NCI-H1048 (cell line): ENCODE measurements at places on chromosomes 7 and 10.

DNA sequence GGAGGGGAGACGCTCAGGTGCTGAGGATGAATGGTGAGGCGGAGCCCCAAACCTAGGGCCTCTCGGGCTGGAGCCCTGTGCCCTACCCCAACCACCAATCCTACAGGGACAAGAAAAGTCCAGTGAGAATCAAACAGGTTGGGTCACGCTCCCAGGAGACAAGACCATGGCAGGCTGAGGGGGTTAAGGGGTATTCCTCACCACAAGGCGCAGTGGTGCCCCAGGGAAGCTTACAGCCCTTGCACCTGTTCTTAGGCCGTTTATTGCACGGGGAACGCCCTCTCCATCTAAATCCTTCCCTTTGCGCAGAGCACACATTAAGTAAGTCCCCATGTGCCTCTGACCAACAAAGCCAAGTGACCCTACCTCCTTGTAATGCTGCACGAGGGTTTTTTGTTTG is 3.5 kb downstream of the FZD9 start:
- no peak for DNase-seq

DNA sequence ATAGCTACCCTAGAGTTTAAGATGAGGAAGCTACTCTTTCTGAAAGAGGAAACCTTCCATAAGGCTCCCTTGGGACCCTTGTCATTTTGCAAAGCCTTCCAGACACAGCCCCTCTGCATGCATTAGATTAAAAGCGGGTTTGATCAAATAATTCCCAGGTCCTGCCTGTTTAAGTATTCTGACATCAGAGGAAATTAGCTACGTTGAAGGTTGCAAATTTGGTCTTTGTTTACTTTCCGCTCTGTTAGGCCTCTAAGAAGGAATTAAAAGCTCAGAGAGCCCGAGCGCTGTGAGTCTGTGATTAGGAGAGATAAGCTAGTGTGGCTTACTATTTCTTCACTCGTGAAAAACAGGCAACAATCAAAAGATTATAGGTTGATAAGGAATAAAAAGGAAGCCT is 1.4 kb upstream of the THSD7A start:
- DNase-seq, result no peak

DNA sequence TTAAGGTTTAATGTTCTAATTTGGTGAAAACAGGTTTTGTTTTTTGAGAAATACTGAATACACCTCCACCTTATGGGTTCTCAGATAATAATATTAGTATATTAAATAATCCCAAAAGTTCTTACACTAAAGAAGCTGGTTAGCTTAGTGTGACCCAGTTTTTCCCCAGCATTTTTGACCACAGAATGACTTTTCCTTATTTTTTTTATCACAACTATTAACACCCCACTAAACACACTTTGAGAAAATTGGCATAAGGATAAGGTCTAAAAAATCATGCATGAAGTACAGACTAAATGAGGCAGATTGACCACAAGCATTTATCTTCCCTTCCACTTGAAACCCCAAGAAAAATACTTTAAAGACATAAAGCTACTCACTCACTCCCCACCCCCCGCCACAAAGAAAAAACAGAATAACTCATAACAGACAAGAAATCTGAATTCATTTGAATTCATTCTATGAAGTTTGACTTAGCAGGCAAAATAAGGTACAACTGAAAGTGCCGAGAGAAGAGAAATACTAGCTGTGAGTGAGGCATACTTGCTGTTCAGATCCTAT is 49.7 kb upstream of the WNT16 start:
- DNase-seq, result no peak

DNA sequence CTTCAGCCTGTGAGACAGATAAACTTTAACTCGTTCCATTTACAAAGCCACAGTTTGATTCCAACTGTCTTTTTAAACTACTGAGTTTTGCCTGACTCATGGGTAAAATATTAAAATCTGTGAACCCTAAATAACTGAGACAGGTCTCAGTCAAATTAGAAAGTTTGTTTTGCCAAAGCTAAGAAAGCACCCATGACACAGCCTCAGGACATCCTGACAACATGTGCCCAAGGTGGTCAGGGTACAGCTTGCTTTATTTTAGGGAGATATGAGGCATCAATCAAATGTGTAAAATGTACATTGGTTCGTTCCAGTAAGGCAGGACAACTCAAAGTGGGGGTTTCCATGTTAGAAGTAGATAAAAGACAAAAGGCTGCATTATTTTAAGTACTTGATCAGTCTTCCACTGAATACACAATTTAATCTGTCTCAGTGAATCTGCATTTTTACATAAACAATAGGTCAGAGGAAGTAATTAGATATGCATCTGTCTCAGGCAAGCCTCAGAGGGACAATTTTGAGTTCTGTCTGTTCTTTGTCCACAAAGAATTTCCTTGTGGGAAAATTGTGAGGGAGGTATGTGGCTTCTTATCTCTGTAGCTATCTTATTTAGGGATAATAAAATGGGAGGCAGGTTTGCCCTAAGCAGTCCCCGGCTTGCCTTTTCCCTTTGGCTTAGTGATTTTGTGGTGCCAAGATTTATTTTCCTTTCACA is 11.0 kb upstream of the PIP start:
- no peak for DNase-seq

DNA sequence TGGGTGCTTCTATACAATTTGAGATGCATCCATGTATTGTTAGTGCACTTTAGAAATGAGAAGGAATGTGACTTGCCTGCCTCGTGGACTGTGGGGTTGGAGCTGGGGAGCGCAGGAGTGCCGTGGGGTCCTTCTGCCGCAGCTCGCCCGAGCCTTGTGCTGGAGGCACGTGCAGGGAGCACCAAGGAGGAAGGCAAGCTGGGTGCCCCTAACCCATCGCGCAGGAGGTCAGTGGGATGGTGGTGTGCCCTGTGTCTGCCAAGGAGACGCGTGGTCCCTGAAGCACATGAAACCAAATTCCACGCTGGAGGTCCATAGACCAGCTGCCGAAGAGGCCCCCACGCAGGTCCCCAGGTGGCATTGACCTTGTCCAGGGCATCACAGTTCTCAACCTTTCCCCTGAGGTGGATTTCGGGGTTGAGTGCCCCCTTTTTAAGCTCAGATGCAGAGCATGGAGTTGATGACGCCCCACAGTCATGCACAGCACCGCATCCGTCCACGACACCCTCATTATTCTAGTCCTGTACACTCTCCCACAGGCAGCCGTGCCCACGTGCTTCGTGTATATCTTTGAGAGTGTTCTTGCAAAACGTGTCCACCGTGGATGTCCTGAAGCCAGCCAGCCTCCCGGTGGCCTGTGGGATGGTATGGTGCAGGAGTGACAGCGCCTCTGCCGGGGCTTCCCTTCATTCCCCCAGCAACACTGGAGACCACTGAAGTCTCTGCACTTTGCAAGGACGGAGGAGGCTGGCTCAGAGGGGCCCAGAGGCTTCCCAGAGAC is 35.5 kb downstream of the FKBP6 start:
- no peak for DNase-seq

- no peak for DNase-seq
Observed at GRCh38 chr7:95950698-95951097, 178.3 kb downstream of the DYNC1I1 start.

DNA sequence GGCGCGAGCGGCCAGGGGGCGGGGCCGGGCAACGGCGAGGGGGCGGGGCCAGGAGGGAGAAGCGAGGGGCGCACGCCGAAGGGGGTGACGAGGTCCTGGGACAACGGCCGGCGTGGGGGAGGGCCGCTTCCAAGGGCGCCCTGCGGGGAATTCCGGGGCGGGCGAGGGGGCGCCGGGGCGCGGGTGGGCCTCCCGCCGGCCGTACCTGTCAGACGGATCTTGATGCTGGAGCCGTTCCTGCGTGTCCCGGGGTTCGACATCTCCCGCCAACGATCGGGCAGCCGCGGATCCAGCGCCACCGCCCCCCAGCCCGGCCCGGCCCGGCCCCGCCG is 421 bp downstream of the SMURF1 start:
- DNase-seq, result no peak

- DNase-seq, result no peak
Observed at GRCh38 chr7:139852482-139852845, 23.4 kb downstream of the TBXAS1 start.

GRCh38 chr10:60359066-60359465 is 30.6 kb downstream of the ANK3 start:
- no peak for DNase-seq

- no peak for DNase-seq
Observed at GRCh38 chr7:23864973-23865372, 155.0 kb downstream of the STK31 start.

DNA sequence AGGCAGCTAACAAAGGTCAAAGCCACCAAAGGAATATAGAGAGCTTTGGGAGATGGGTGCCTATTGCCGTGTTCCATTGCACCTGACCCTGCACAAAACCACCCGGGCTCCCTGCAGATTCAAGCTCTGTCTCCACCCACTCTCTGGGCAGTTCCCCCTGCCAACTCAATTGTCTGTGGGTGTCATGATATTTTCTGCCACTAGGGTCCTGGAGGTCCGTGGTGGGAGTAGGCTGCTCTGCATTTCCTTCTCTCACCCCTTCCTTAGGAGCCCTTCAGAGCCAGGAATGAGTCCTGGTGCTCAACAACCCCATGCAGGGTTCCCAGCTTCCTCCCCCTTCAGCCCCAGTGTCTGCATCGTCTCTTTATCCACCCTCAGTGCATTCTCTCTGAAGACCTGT is 34.1 kb downstream of the PNLIPRP2 start:
- no peak for DNase-seq

GRCh38 chr7:94414481-94414880 is 19.8 kb downstream of the COL1A2 start:
- DNase-seq, result no peak

DNA sequence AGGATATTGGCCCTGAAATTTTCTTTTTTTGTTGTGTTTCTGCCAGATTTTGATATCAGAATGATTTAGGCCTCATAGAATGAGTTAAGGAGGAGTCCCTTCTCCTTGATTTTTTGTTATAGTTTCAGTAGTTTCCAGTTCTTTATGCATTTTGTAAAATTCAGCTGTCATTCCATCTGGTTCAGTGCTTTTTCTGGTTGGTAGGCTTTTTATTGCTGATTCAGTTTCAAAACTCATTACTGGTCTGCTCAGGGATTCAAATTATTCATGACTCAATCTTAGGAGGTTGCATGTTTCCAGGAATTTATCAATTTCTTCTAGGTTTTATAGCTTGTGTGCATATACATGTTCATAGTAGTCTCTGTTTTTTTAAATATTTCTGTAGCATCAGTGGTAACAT is 10.1 kb upstream of the TMEM196 start:
- no peak for DNase-seq

GRCh38 chr10:34523017-34523767 is 291.9 kb downstream of the PARD3 start:
- DNase-seq, result no peak

DNA sequence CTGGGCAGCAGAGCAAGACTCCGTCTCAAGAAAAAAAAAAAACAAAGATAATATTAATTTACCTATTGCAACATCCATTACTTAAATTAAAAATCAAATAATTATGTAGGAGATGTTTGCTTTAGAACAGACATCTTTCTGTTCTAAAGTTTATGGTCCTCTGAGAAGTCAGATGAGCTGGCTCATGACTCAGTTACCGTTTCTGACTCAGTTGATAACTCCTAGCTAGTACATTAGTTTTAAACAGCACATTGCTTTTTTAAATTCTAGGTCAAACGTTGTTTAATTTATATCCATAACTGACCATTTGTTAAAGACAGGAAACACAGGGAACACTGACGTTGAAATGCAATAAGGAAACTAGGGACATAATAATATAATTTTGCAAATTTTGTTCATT is 162.7 kb downstream of the ETV1 start:
- no peak for DNase-seq

DNA sequence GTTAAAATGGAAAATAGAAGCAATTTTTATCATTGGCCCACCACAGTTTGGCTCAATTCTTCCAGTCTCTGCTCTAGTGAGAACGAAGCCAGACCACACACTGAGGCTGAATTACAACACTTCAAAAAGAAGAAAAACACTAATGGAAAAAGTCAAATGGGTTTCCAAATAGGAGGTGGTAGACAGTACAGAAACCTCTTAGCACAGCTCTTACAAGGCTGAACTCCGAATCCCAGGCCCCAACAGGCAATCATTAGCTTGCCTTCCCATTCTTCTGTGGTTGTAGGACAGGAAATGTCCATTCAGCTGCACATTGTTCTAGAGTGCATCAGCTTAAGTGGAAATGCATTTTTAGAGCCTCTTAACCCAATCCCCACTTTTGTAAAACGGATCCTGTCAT is 115.1 kb upstream of the MEOX2 start:
- no peak for DNase-seq

GRCh38 chr7:87106974-87107612 is 45.2 kb upstream of the DMTF1 start:
- no peak for DNase-seq

DNA sequence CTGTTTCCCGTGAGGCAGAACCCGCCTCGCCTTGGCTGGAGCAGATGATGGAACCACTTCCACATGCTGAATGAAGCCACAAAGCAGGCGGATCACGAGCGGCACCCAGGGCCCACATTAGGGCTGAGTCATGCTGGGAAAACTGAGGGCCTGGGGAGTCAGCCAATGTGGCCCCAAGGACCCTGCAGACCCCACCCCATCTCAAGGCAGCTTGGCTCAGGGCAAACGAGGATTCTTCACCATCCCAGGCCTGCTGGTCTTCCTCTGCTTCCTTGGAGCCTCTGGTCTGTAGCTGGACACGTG is 488.0 kb downstream of the DNAJB6 start:
- no peak for DNase-seq

- DNase-seq, result no peak
Observed at GRCh38 chr7:139768249-139768824, 9.5 kb downstream of the HIPK2 start.

DNA sequence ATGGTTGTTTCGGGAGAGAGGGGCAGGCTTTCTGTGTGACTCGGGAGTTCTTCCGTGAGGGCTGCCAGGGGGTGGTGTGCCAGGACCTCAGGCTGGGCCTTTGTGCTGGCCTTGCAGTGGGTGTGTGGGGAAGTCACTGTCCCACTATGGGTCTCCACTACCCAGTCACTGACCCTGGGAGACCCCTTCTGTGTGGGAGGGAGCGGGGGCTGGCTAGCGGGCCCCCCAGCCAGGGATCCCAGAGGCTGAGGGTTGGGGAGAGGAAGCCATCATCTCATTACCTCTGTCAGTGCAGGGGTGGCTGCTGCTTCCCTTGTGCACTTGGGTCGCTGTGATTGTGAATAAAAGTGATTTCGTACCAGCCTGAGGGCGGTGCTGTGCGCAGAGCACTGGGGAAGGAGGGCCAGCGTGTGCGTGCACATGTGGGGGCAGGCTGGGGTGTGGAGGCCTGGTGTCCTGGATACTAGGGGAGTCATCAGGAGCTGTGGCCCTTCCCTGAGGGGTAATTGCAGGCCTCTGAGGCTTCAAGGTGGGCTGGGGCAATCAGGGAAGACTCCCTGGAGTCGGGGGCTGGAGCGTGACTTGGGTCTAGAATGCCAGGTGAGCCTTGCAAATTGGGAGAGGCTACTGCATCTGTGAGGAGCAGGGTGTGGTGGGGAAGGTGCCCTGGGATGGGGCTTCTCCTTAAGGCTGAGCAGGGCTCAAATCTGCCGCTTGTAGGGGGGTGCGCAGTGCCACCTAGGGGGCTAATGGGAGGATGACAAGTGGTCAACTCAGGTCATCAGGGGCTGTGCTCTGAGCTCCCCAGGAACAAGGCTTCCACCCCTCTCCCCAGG is 98.9 kb downstream of the NEURL1 start:
- DNase-seq, result no peak
